ENCODE measurements at places on chromosomes 4 and X.

DNA sequence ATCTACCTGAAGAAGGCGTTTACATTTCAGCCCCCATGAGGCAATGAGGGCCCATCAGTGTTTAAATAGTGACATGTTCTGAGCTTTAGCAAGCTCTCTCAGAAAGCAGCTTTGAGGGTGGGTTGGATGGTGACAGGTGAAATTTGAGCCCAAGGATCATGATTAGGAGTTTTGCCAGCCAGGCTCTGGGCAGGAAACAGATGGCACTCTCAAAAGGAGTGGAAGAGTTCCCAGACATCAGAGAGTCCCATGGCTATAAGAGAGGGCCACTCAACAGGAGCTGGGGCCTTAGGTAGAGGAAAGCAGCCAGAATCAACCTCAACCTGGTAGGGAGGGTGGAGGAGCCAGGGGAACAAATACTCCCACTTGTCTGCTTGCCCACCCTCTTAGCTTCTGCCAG lies 499.8 kb downstream of the MID1IP1 start:
- DNase-seq, result no peak

- DNase-seq, result no peak
Observed at GRCh38 chr4:6369511-6369910, 99.9 kb downstream of the WFS1 start.

GRCh38 chrX:85503258-85504158 lies 124.0 kb upstream of the POF1B start:
- no peak for DNase-seq

DNA sequence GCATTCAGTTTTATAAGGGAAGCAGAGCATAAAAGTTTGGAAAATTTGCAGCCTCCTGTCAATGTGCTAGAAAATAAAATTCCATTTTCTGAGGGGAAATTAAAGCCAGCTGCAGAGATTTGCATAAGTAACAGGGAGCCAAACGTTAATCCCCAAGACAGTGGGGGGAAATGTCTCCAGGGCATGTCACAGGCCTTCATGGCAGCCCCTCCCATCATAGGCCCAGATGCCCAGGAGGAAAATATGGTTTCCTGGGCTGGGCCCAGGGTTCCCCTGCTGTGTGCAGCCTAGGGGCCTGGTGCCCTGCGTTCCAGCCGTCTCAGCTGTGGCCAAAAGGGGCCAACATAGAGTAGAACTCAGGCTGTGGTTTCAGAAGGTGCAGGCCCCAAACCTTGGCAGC lies 9.3 kb downstream of the RNF4 start:
- no peak for DNase-seq

GRCh38 chr4:174069848-174070330 lies 213.6 kb downstream of the FBXO8 start:
- DNase-seq, result no peak

- DNase-seq, result no peak
Observed at GRCh38 chrX:2933125-2933900, 4.2 kb upstream of the ARSD start.

DNA sequence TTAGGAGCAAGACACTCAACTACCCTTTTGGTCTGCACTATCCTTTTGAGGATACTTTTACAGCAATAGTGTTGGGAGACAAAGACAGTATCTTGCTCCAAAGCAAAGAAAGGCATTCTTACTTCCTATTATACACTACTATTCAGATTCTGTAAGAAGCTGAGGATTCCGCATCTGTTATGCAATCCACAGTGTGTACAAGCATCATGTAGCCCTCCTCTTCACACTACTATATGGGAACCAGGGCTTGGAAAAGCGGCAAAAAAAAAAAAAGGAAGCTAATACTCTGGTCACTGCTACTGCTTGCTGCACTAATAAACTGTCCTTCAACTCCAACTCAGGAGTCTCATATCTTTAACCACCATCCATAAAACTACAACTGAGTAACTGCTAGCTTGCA lies 59.1 kb downstream of the FBXW7 start:
- no peak for DNase-seq

DNA sequence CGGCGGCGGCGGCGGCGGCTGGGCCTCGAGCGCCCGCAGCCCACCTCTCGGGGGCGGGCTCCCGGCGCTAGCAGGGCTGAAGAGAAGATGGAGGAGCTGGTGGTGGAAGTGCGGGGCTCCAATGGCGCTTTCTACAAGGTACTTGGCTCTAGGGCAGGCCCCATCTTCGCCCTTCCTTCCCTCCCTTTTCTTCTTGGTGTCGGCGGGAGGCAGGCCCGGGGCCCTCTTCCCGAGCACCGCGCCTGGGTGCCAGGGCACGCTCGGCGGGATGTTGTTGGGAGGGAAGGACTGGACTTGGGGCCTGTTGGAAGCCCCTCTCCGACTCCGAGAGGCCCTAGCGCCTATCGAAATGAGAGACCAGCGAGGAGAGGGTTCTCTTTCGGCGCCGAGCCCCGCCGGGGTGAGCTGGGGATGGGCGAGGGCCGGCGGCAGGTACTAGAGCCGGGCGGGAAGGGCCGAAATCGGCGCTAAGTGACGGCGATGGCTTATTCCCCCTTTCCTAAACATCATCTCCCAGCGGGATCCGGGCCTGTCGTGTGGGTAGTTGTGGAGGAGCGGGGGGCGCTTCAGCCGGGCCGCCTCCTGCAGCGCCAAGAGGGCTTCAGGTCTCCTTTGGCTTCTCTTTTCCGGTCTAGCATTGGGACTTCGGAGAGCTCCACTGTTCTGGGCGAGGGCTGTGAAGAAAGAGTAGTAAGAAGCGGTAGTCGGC lies 528 bp downstream of the FMR1 start:
- peak; percentile 7 for DNase-seq

DNA sequence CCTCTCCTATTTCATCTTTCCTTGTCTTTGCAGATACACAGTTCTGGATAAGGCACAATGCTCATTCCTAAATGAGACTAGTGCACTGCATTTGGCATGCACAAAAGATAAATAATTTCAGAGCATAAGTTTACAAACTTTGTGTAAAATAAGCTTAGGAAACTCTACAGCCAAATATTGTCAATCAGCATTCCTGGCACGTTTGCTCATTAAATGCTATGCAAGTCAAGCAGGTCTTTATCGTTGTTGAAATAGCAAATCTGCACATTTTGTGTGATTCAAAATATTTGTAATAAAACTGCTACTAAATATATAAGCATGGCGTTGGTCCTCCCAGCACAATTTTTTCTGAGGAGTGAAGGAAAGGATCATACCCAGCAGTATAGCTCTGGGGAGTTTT lies 322.1 kb upstream of the NOCT start:
- DNase-seq, result no peak

- no peak for DNase-seq
Observed at GRCh38 chr4:147578051-147578476, 39.1 kb upstream of the TMEM184C start.

- no peak for DNase-seq
Observed at GRCh38 chr4:104486716-104487504, 7.8 kb downstream of the CXXC4 start.

- peak; percentile 7 for DNase-seq
Observed at GRCh38 chrX:66074920-66075879, 35.3 kb upstream of the VSIG4 start.

DNA sequence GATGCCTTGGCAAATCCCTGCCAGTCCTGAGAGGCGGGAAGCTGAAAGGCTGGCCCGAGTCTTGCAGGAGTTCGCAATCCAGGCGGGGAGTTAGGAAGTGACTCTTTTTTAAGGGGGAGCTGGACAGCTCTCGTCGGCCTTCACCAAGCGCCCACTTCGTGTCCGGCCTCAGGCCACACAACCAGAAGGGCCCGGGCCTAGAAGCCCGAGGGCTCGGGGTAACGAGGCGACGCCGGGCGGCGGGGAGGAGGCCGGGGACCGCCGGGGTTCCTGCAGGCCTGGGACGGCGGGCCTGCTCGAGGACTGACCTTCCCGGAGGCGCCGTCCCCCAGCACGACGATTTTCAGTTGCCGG lies 395 bp downstream of the RAB28 start:
- peak; percentile 46 for DNase-seq

DNA sequence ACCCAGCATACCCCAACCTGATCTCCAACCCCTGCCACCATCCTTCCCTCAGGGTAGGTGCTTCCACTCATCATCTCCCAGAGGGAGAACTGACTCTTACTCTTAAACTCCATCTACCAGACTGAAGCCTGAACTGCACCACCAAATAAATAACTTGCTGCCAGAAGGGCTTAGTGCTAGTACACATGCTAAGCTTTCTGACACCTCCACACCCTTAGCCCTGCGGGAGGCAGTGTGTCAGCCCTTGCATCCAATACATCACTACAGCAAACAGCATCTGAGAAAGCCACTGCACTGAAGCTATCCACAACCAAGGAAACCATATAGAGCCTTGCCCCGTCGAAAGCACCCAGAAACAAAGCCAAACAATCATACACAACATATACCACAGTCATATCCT lies 68.6 kb upstream of the MCF2 start:
- no peak for DNase-seq

GRCh38 chr4:87240341-87240740 lies 19.9 kb upstream of the KLHL8 start:
- no peak for DNase-seq

- DNase-seq, result no peak
Observed at GRCh38 chr4:55214172-55214571, 88.8 kb upstream of the KDR start.

- peak; percentile 81 for DNase-seq
Observed at GRCh38 chr4:74133786-74134499, 24.0 kb upstream of the MTHFD2L start.

GRCh38 chr4:153026591-153027346 lies 90.6 kb downstream of the FHDC1 start:
- no peak for DNase-seq

- no peak for DNase-seq
Observed at GRCh38 chr4:158450741-158451140, 70.9 kb upstream of the RXFP1 start.

DNA sequence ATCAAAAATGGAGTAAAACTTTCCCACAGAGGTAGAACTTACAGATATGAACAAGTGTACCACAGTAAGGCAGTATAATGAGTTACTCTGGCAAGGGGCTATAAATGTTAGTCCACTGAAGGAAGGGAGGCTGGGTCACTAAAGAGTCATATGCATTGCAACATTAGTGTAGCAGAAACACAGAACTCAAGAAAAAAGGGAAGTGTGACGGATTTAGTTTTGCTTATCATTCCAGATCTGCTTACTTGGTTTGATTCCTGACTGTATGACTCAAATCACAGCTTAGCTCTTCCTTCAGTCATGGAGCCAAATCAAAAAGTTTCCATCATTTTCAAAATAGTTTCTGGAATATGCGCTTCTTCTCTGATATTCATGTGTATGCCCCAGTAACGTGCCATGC lies 148.7 kb downstream of the FSTL5 start:
- DNase-seq, result peak; percentile 5

GRCh38 chr4:139761461-139761860 lies 95.8 kb downstream of the MGST2 start:
- no peak for DNase-seq

GRCh38 chrX:1341545-1342184 lies 5.1 kb downstream of the IL3RA start:
- no peak for DNase-seq

DNA sequence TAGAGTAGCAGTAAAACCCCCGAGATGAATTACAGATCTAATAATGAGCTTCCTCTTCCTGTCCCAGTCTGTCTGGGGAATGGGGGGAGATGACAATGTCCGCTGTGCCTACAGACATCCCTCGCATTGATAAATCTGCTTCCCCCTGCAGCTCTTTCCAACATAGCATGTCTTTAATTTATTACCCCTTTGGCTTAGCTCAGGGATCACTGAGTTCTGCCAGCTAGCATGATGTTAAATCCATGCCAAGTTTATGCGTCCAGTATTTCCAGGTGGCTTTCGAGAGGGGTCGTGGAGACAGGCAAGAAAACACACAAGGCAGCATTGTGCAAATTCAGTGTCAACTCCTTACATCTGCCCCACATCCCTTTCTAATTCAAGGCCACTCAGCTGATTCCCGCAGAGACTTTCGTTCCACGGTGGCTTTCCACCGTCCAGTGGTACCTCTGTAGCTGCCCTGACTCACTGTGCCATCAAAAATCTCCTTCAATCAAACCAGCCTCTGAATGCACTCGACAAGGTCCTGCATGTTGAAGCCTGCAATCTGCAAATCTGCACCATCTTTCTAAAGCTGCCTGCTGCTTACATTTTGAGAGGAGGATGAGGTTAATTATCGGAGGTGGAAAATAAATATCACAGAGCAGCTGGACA lies 75.1 kb downstream of the MXRA5 start:
- no peak for DNase-seq

DNA sequence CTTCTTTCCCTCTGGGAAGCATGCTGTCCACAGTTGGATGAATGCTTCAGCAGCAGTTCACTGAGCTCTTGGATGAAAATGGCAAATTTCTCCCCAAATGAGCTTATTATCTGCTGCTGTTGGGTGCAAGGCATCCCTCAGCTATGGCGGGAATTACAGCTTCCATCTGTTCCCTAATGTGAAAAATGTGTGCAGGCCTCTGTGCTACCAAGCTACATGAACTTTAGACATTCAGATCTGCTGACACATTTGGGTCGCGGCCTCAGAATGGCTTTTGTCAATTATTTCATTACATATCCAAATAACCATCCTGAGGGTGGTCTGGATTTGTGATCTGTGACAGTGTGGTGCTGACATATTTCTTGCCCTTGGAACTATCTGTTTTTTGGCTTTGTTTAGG lies 119.5 kb upstream of the SCML1 start:
- no peak for DNase-seq

GRCh38 chrX:119899125-119899524 lies 3.4 kb downstream of the AKAP14 start:
- DNase-seq, result no peak

GRCh38 chr4:25090516-25090915 lies 59.8 kb upstream of the LGI2 start:
- DNase-seq, result no peak

- peak; percentile 83 for DNase-seq
Observed at GRCh38 chrX:150525061-150525919, 43.1 kb upstream of the MTM1 start.

DNA sequence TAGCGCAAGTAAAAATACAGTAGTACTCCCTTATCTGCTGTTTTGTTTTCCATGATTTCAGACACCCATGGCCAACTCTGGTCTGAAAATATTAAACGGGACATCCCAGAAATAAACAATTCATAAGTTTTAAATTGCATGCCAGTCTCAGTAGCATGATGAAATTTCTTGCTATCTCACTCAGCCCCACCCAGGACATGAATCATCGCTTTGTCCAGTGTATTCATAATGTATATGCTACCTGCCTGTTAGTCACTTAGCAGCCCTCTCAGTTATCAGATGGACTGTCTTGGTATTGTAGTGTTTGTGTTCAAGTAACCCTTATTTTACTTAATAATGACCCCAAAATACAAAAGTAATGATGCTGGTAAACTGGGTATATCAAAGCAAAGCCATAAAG lies 158.2 kb upstream of the DDIT4L start:
- DNase-seq, result no peak

GRCh38 chrX:101605728-101606127 lies 12.1 kb downstream of the ARMCX6 start:
- no peak for DNase-seq

DNA sequence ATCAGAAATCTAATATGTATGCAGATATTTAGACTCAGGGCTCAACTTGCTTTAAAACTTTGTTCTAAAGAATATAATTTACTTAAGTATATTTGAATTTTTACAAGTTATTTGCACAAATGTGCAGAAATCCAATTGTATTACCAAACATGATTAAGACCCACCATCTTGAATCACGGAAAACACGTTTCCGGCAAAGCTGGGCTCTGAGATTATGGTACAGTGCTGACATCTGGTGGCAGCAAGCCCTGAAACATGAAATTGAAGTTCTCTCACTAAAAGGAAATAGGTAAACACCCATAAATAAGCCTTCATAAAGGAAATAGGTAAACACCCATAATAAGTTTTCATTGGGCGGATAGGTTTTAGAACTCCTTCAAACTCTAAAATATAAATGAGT lies 98.3 kb upstream of the MAOA start:
- peak; percentile 41 for DNase-seq
